ENCODE measurements at places on chromosomes 2 and 18.

DNA sequence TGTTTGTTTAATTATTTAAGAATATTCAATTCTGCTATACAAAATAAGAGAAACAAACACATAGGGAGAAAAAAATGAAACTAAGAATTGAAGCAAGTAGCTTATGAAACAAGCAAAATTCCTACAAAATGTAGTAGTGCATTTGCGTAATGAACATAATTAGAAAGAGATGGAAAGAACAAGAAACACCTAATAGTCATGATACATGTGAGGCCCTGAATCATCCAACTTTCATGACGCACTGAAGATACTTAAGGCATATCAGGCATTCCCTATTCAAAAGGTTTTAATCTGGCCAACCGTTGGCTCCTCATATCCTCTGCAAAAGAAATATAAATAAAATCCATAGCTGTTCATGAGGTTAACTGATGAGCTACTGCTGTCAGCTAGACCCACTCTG is 14.5 kb upstream of the NAB1 start:
- DNase-seq: no peak

DNA sequence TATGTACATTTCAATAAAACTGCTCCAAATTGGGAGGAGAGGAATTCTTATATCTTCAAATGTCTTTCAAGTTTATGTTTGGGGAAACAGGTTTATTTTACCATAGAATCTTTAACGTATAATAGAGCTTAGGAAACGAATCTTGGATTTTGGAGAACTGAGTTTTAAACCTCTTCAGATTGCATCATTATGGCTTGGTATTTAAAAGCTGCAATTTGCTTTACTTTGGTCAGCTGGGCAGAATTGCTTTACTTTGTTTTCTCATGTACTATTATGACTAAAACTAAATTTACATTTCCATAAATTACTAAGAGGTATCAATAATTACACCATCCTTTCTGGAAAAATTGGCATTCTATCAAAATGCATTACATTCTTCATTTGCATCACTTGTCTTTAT is 54.6 kb downstream of the BAZ2B start:
- DNase-seq: no peak

DNA sequence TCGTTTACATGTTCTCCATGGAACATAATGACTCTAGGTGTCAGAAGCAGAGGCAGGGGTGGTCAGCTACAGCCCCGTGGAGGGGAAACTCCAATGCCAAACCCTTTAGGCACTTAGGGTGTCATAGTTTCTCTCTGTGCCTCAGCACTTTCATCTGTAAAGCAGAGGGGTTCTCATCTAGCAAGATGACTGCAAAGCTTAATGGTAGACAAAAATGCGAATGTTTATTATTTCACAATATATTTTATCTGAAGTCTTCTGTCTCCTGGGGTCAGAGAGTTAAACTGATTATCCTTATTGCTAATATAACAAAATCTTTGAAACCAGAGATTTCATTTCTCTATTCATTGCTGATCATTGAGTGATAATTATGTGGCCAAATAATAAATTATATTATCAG is 522.5 kb downstream of the TSN start:
- DNase-seq: no peak

GRCh38 chr2:19829672-19830071 is 72.1 kb downstream of the TTC32 start:
- no peak for DNase-seq

DNA sequence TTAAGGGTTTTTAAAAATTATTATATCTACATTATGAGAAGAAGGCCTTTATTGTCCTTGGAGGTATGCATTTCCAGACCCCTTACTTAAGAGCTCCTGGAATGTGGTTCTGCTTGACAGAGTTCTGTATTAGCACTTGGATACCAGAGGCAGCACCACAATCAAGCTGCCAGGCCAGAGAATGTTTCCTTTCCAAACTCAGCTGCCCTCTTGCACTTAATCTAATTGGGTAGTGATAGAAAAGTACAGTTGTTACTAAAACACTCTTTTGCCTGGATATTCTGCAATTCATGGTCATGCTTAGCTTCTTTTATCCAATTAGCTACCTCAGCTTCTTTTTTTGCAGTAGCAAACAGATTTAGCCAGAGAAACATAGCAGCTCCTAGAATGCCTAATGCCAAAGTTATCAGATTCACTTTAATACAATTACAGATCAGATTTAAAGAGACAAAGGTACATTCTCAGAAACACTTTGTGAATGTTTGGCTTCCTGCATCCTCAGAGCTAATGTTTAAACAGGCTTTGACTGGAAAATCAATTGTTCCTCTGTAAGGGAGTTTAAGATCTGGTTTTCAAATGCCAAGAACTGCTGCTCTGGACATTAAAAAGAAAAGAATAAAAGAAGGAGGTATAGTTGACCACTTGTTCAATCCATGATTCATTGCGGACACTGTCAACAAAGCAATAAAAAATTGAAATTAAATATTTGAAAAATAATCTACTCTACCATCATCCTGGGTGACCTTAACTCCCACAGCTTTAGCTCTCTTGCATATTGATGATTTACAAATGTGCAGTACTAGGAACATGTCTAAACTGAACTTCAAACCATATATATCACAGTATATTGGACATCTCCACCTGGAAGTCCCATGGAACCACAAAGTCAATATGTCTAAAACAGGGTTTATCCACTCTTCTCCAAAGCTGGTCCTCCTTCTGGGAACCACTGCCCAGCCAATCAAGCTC is 12.8 kb downstream of the NOSTRIN start:
- no peak for DNase-seq

GRCh38 chr2:110904116-110904778 is 171.9 kb downstream of the ACOXL start:
- no peak for DNase-seq

GRCh38 chr18:25300492-25300891 is 51.5 kb downstream of the ZNF521 start:
- no peak for DNase-seq

GRCh38 chr2:30780776-30781330 is 26.4 kb downstream of the CAPN13 start:
- no peak for DNase-seq

GRCh38 chr2:224957540-224958461 is 84.5 kb downstream of the DOCK10 start:
- DNase-seq: no peak

GRCh38 chr2:112636605-112637288 is 9.0 kb upstream of the SLC20A1 start:
- no peak for DNase-seq

GRCh38 chr18:79936641-79937040 is 14.8 kb downstream of the SLC66A2 start:
- DNase-seq: no peak

DNA sequence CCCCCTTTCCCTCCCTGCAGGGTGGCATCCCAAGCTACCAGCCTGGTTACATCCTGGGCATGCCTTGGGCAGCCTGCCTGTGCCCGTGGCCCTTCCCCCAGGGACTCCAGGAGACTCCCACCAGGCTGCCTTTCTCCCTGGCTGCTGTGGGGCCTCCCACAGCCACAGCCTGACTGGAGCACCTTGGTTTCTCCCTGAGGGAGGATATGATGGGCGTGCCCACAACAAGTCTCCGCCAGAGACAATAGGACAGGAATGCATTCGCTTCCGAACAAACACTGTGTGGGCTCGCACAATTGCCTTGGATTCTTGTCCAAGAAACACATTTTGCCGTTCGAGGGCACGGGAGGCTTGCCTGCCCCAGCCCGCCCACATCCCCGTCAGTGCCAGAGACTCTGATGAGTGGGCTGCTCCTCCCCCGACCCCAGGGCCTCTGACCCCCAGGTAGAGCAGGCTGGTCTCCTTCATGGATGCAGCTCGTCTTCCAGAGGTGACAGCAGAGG is 102.1 kb downstream of the SMAD7 start:
- DNase-seq: no peak

GRCh38 chr2:8855010-8855409 is 17.6 kb upstream of the KIDINS220 start:
- no peak for DNase-seq

- no peak for DNase-seq
Measured at GRCh38 chr2:219968685-219969345, 341.4 kb downstream of the SLC4A3 start.

DNA sequence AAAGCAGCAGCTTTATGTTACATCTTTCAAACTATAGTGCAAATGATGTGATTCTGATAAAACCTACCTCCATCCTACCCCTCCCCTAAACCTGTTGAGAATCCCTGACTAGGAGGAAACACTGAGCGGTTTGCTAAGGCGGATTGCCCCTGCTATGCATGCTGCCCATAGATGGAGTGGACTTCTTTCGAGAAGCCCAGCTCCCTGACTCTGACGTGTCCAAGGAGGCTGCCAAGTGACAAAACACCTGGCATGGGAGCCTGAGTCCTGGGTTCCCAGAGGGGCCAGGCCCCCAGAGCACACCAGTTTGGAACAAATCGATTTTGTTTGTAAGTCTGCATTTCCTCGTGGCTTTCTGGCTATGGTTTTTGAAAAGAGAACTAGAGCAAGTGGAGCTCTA is 1.4 kb upstream of the UXS1 start:
- no peak for DNase-seq

DNA sequence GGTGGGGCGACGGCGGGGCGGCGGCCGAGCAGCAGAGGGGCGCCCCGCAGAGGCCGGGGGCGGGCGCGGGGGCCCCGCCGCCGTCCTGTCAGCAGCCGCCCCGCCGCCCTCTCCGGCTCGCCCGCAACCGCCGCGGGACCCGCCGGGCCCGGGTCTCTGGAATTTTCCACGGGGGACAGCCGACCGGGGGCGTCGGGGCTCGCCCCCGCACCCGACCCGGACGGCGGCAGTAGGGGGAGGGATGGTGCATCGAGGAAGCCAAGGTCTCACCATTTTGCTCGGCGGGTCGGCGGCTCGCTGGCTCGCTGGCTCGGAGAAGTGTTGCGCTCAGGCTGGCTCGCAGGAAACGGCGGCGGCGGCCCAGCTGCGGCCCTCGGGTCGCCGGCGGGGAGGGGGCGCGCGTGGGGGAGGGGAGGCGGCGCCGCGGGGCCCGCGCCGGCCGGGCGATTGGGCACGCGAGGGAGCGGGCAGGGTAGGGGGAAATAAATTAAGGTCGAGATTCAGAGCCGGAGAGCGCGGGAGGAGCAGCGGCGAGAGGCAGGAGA is 405 bp downstream of the PPP3R1 start:
- no peak for DNase-seq

DNA sequence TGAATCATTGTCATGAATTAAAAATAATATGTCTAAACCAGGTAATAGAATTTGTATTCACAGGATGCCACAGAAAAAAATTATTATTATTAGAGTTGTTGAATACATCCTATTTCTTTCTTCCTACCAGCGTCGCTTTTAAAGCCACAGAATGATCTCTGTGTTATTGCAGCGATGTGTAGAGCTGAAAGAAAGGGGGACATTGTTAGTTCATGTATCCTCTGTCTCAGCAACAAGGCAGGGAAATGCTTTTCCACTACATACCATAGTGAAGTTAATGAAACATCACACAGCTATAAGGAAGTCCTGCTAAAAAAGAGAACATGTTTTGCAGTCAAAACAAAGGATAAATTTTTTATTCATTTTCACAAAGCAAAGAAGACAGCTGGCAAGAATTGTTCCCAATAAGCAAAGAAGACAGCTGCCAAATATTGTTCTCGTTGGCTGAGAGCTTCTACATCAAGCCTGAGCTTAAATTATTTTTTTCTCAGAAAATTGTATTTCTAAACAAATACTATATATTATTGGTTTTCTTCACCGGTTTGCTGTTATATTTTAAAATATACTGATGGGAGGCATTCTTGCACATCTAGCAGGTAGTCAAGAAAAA is 1234.4 kb downstream of the SUCLG1 start:
- DNase-seq: no peak

DNA sequence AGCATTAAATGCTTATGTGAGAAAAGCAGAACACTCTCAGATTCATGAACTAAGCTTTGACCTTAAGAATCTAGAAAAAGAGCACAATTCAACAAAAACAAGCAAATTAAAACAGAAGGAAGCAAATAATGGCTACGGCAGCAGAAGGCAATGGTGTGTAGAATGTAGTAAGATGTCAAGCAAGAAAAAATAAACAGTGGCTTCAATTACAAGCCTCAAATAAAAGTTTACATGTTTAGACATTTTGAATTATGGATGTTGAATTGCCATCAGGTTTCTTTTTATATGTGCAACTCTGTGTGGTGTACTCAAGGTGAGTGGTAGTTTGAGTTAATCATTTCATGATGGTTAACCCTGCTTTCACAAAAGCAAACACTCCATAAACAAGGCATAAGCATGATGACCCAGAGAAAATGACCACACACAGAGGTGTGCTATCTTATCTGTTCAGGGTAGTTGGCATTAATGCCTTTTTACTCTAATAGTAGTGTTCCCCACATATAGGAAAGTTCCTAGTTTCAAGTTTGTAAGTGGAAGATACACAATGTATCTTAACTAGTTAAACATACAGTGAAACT is 207.1 kb downstream of the FIGN start:
- DNase-seq: no peak

DNA sequence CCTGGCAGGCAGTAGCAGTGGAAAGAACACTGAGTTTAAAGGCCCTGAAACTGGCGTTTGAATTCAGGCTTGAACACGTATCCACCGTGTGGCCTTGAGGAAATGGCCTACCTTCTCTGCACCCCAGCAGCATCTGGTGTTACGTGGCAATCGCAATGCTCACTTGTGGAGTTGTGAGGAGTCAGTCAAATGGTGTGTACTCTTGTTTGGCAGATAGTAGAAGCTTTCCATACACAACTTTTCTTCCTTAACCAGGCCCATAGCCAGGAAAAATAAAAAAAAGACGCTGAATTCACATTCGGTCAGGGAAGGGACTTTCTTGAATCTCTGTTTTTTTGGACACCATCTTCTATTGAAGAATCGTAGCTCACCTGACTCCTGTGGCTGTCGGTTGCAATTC is 1101.5 kb upstream of the KLHL29 start:
- DNase-seq: no peak

DNA sequence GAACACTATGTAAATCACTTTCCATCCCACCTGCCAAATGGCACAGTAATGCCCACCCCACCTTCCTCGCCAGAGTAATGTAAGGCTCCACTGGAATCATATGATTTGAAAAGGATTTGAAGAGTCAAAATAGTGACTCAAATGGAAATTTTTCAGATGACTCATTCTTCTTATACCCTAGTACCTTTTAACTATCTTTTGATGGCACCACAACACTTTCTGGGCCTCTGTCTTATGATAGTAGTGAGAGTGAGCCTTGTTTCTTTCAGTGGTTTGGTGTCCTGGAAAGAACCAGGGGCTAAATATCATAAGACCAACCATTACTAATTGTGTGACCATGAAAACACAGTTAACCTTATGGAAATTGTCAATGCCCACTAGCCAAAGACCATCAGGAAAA is 235.4 kb upstream of the SLC14A2 start:
- no peak for DNase-seq

GRCh38 chr2:64879745-64880144 is 109.5 kb upstream of the SLC1A4 start:
- DNase-seq: no peak

DNA sequence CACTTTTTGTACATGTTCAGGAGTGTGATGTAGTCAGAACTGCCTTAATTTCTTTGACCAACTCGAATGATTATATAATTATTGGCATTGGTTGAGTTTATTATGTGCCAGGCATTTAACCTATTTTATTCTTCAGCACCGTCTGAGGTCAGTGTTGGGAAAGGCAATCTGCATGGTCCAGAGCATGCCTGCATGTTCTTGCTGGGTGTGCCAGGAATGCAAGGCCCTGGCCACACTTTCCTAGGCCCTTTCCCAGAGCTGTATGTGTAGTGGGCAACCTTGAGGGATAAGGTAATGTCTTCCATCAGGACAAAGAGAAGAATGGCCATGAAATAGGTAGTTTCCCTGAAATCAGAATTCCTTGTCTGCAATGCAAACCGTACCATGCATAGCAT is 9.7 kb upstream of the SNRNP200 start:
- DNase-seq: no peak

GRCh38 chr2:176710657-176711186 is 441.5 kb downstream of the MTX2 start:
- DNase-seq: no peak
